Adrenal gland (tissue), 19 donors: ENCODE measurements at places on chromosomes 13 and 19.

GRCh38 chr13:101209206-101209893 is 207.0 kb downstream of the NALCN start:
- H3K36me3 ChIP-seq, result no peaks in the 10 kb centered on the region
- H3K4me1 ChIP-seq, result no peaks in the 10 kb centered on the region
- DNase-seq, result no peak
- H3K27me3 ChIP-seq, result no peaks in the 10 kb centered on the region

GRCh38 chr13:33874871-33875270 is 56.9 kb downstream of the RFC3 start:
- no peak overlapping the region for H3K27ac ChIP-seq
- peaks cover 42% of the 10 kb centered on the region for H3K4me1 ChIP-seq
- H3K4me3 ChIP-seq, result no peak overlapping the region
- no peaks in the 10 kb centered on the region for H3K27me3 ChIP-seq
- DNase-seq, result no peak

DNA sequence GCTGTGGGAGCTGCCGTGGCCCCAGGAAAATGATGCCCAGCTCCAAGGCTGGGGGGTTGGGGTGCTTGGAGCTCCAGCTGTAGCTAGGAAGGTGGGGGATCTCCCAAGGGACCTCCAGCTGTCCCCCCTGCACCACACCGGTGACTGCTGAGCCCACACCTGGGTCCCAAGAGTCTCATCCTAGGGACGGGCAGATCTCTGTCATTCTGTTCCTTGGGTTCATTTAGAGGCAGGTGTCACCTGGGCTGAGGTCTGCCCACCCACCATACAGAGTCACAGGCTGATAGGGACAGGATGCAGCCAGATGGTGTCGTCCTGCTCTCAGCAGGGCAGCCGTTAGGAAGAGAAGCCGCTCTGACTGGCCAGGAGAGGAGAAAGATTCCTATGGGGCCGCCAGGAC is 5.3 kb downstream of the F2RL3 start:
- peaks cover 10% of the 10 kb centered on the region for H3K4me1 ChIP-seq
- H3K27me3 ChIP-seq, result no peaks in the 10 kb centered on the region
- peak overlapping the region; percentile 25 for H3K27ac ChIP-seq
- no peaks in the 10 kb centered on the region for H3K36me3 ChIP-seq

- no peak overlapping the region for H3K4me3 ChIP-seq
- peak; percentile 61 for DNase-seq
- H3K36me3 ChIP-seq, result no peaks in the 10 kb centered on the region
- H3K4me1 ChIP-seq, result no peaks in the 10 kb centered on the region
These were observed 2.3 kb downstream of the SPACA4 start for GRCh38 chr19:48608798-48609263.

- H3K4me1 ChIP-seq, result no peaks in the 10 kb centered on the region
- H3K27me3 ChIP-seq, result no peaks in the 10 kb centered on the region
- H3K4me3 ChIP-seq, result no peak overlapping the region
- no peak for DNase-seq
- no peak overlapping the region for H3K27ac ChIP-seq
- no peaks in the 10 kb centered on the region for H3K36me3 ChIP-seq
These were observed 65.5 kb downstream of the EPSTI1 start for GRCh38 chr13:42926555-42926954.

GRCh38 chr19:41915776-41916414 is 12.4 kb downstream of the ERFL start:
- H3K36me3 ChIP-seq, result no peaks in the 10 kb centered on the region
- H3K27ac ChIP-seq, result no peak overlapping the region
- no peak overlapping the region for H3K4me3 ChIP-seq
- H3K4me1 ChIP-seq, result no peaks in the 10 kb centered on the region

DNA sequence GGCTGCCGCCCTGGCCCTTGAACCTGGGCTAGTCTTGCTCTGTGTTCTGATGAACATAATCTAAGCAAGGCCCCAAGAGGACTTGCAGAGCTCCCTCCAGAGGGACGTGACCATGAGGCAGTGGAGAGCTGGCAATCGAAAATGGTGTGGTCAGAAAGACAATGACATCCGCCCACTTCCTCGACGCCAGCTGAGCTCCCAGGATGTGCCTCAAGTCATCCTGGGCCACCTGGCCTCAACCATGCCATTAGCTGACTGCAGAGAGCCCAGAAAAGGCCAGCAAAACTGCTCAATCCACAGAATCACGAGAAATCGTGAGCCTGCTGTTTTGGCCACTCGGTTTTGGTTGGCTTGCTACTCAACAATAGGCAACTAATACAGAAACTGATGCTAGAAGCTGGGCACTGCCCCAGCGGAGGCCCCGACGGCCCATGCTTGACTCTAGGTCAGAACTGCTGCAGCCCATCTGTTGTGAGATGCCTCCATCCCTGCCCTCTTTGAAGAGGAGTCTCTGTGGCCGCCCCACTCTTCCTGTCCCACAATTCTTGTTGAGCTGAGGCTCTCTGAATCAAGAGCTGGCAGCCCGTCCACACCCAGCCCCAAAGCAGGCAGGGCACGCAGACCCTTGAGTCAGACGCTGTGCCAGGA is 53.3 kb downstream of the STK24 start:
- no peak overlapping the region for H3K27ac ChIP-seq
- no peak overlapping the region for H3K4me3 ChIP-seq
- H3K4me1 ChIP-seq, result peaks cover 8% of the 10 kb centered on the region

- no peaks in the 10 kb centered on the region for H3K36me3 ChIP-seq
- DNase-seq, result no peak
- H3K4me1 ChIP-seq, result no peaks in the 10 kb centered on the region
- H3K4me3 ChIP-seq, result no peak overlapping the region
- no peaks in the 10 kb centered on the region for H3K27me3 ChIP-seq
These were observed 73.9 kb upstream of the GPR183 start for GRCh38 chr13:99380921-99381645.

- H3K4me3 ChIP-seq, result no peak overlapping the region
- H3K36me3 ChIP-seq, result no peaks in the 10 kb centered on the region
- no peaks in the 10 kb centered on the region for H3K27me3 ChIP-seq
- peaks cover 5% of the 10 kb centered on the region for H3K4me1 ChIP-seq
These were observed 313.2 kb downstream of the SHISA2 start for GRCh38 chr13:25738342-25739196.

GRCh38 chr19:49340069-49340864 is 5.1 kb downstream of the CD37 start:
- peaks cover 13% of the 10 kb centered on the region for H3K36me3 ChIP-seq
- H3K27me3 ChIP-seq, result no peaks in the 10 kb centered on the region
- peak overlapping the region; percentile 93 for H3K27ac ChIP-seq

DNA sequence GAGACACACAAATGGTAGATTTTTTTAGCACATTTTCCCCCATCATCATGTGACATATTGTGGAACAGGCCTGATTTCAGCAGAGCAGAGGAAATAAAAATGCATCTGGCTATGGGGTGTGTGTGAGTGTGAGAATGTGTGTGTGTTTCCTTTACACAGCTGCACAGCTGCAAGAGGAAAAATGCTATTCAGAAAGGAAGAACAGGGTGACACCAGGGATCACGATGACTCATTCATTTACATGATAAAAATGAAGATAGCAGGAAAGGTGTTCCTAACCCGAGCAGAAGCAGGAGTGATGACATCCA is 469.5 kb upstream of the TSHZ3 start:
- no peak overlapping the region for H3K4me3 ChIP-seq
- DNase-seq, result no peak
- H3K27ac ChIP-seq, result no peak overlapping the region
- H3K36me3 ChIP-seq, result no peaks in the 10 kb centered on the region
- no peaks in the 10 kb centered on the region for H3K4me1 ChIP-seq
- H3K27me3 ChIP-seq, result no peaks in the 10 kb centered on the region

DNA sequence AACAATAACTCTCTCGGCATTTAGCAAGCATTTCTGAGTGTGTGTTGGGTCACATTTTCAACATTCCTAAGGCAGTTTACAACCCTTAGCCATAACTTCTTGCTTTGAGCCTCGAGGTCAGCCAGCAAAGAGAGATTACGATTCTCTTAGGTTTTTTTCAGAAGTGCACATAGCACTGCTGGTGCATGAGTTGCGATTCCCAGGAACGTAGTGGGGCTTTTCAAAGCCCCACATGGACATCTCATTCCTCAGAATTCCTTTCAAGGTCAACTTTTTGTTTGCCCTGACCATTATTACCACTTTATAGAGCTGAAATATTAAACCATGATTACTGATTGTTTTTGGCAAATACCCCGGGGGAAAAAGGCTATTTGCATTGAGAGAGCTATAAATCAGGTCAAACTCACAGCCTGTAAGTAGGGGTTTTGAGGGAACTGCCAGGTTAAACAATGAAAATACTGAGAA is 705.3 kb downstream of the GPC5 start:
- DNase-seq, result no peak
- peaks cover 4% of the 10 kb centered on the region for H3K4me1 ChIP-seq
- no peaks in the 10 kb centered on the region for H3K36me3 ChIP-seq

- H3K27me3 ChIP-seq, result no peaks in the 10 kb centered on the region
- no peaks in the 10 kb centered on the region for H3K36me3 ChIP-seq
- H3K4me1 ChIP-seq, result peaks cover 12% of the 10 kb centered on the region
- DNase-seq, result no peak
- no peak overlapping the region for H3K4me3 ChIP-seq
These were observed 4.2 kb downstream of the SLC7A1 start for GRCh38 chr13:29591310-29591709.

GRCh38 chr19:12801466-12802266 is at the start of the genes PRDX2 and THSD8:
TSS of gene PRDX2 (minus strand) at chr19:12801800. CDS start at chr19:12801261, 539 bp downstream.
TSS of gene THSD8 (plus strand) at chr19:12802069. CDS start at chr19:12802072, 3 bp downstream.
- H3K36me3 ChIP-seq, result no peaks in the 10 kb centered on the region
- peak within 1 kb of the TSS; percentile 88 for H3K27ac ChIP-seq
- DNase-seq, result peak; percentile 86
- peak within 1 kb of the TSS; percentile 35 for H3K4me3 ChIP-seq
- H3K4me1 ChIP-seq, result peaks cover 21% of the 10 kb centered on the region
- H3K27me3 ChIP-seq, result no peaks in the 10 kb centered on the region

DNA sequence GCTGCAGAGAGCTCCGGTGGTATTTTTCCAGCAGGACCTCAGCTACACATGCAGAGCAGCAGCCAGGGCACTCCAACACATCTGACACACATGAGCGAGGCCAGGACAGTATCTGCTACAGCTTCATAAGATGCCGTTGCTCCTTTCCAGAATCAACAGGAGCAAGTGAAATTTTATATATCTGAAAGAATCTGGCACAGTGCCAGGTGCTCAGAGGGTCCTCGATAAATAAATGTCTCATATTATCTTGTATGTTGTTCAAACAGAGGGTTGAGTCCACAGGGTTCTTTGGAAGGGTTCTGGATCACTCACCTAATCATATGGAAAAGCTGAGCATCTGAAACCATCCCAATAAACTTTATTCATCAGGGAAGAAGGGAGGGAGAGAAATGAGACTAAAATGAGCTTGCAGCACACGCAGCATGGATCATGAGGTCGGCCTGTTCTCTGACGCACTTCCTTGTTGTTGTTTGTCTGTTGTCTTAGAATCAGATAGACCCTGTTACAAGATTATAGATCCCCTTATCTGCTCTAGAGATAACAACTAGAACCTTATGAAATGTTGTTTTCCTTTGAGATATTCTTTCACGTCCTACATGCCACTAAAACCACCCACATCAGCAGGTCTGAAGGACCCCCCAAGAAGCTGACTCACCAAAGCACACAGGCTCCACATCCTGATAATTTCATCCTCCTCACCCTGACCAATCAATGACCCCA is 3.2 kb upstream of the METTL21C start:
- no peak overlapping the region for H3K4me3 ChIP-seq
- no peaks in the 10 kb centered on the region for H3K27me3 ChIP-seq
- H3K27ac ChIP-seq, result no peak overlapping the region
- H3K36me3 ChIP-seq, result no peaks in the 10 kb centered on the region
- no peaks in the 10 kb centered on the region for H3K4me1 ChIP-seq
- DNase-seq, result no peak

- no peaks in the 10 kb centered on the region for H3K4me1 ChIP-seq
- no peak overlapping the region for H3K4me3 ChIP-seq
These were observed 545.2 kb upstream of the PCDH9 start for GRCh38 chr13:67775359-67775758.

DNA sequence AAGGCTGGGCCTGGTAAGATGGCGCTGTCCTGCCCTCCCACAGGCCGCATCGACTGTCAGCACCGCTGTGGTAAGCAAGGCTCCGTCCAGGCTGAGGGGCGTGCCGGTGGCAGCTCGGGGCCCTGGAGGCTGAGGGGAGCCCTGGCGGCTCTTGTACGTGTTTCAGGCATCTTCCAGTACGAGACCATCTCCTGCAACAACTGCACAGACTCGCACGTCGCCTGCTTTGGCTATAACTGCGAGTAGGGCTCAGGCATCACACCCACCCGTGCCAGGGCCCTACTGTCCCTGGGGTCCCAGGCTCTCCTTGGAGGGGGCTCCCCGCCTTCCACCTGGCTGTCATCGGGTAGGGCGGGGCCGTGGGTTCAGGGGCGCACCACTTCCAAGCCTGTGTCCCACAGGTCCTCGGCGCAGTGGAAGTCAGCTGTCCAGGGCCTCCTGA is 1.2 kb downstream of the IZUMO4 start:
- no peaks in the 10 kb centered on the region for H3K36me3 ChIP-seq
- no peak for DNase-seq
- no peaks in the 10 kb centered on the region for H3K27me3 ChIP-seq
- H3K4me1 ChIP-seq, result peaks cover 34% of the 10 kb centered on the region
- H3K4me3 ChIP-seq, result no peak overlapping the region

DNA sequence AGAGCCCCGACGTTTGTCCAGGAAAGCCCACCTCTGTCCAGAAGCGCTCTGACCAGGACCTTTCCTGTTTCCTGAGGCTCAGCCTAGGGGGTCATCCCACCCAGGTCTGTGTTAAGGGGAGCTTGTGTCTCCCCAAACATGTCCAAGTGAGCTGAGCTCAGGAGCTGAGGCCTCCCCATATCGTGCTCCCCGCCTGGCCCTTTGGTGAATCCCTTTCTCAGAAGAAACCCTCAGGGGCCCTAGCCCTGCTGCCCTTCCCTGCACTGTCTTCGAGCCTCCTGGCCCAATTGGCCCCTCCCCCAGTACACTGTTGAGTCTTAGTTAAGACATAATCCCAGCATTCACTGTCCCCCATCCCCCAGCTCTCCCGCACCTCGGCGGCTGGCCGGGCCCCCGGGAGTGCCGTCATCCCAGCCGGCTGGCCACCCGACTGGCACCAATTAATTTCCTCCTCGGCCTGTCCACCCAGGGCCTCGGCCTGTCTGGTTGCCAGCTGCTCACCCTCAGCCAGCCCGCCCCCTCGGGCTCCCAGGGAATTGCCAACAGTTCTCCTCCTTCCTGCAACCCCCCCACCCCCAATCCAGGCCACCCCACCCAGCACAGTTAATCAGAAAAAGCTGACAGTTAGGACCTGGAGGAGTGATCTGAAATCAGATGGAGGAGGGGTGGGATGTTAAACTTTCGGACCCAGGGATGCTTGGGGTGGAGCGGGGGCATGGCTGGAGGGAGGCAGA is 13.6 kb downstream of the IER2 start:
- H3K4me1 ChIP-seq, result peaks cover 16% of the 10 kb centered on the region
- no peak overlapping the region for H3K4me3 ChIP-seq
- no peaks in the 10 kb centered on the region for H3K36me3 ChIP-seq
- DNase-seq, result peak; percentile 75

- no peak overlapping the region for H3K4me3 ChIP-seq
- peaks cover 20% of the 10 kb centered on the region for H3K4me1 ChIP-seq
- no peak for DNase-seq
- H3K27ac ChIP-seq, result no peak overlapping the region
These were observed 18.9 kb downstream of the ARID3A start for GRCh38 chr19:944663-945241.

- peaks cover 88% of the 10 kb centered on the region for H3K4me1 ChIP-seq
- peak overlapping the region; percentile 64 for H3K27ac ChIP-seq
- H3K4me3 ChIP-seq, result no peak overlapping the region
- no peak for DNase-seq
These were observed 7.9 kb upstream of the WBP4 start for GRCh38 chr13:41053384-41053826.

- H3K27me3 ChIP-seq, result peaks cover 5% of the 10 kb centered on the region
- H3K4me1 ChIP-seq, result no peaks in the 10 kb centered on the region
- H3K4me3 ChIP-seq, result no peak overlapping the region
- DNase-seq, result no peak
- no peaks in the 10 kb centered on the region for H3K36me3 ChIP-seq
- H3K27ac ChIP-seq, result no peak overlapping the region
These were observed 6.6 kb upstream of the LMTK3 start for GRCh38 chr19:48518207-48518606.
